Left lung (tissue), 14 donors: ENCODE measurements at places on chromosomes 2 and 18. TPM values are rescaled to one million over a fixed set of nuclear protein-coding genes. Genes with fewer than 3 reads are reported as not detected.

Gene SULT1C4
- total RNA-seq = 8.8 TPM

Gene PRSS56
- not detected for total RNA-seq

GRCh38 chr2:98378901-98379300, 32.6 kb downstream of the CNGA3 start:
- DNase-seq = peak; percentile 80

DNA sequence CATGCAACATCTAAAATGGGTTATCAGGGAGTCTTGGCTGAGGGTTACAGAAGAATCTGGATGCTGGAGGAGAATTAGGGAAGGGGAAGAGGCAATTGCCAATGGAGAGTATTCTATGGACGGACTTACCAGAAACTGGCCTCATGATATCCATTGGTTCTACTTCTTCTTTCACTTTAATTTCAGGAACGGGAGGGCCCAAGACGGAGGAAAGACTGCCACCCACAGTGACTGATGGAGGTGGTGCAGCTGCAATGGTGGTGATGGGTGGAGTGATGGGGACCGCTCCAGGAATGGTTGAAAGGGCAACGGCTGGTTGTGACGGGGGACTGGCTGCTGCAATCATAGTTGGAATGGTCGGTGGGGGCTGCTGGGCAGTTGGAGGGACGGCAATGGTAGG, 69.1 kb upstream of the AMMECR1L start:
- DNase-seq = no peak
